ENCODE measurements at places on chromosomes 3 and 15.

DNA sequence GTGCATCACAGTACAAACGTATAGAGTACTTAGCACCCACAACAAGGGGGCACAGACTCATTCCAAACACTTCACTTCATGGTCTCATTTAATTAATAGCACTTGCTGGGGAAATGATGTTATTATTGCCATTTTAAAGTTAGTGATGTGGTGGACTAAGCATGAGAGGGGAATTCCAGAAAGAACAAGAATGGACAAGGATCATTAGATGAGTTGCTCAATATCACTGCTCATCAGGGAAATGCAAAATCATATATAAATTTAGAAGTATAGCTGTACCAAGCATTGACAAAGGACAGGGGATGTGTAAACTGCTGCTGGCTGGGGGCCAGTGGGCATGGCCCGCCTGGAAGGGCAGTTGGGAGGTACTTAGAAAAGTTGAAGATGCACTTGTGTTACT, 14.6 kb downstream of the PRR20G start:
- no peak for DNase-seq

DNA sequence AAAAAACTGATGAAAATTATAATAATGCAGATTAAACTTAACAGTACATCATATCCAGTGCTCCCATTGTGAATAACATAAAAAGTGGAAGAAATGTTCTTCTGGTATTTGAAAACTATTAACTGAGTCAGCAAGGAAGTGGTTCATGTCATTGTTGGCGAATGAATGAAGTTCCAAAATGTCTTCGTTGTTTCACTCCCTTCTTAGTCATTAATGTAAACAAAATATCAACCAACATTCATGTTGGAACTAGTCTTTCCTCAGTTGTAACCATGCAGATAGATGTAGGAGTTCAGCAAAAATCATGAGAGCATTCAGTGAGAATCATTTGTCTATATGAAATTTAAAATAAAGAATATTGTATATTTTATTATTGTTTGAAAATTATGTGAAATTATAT, 44.1 kb upstream of the ICE2 start:
- no peak for DNase-seq

GRCh38 chr3:194223951-194224350, 88.0 kb downstream of the HES1 start:
- DNase-seq = no peak

DNA sequence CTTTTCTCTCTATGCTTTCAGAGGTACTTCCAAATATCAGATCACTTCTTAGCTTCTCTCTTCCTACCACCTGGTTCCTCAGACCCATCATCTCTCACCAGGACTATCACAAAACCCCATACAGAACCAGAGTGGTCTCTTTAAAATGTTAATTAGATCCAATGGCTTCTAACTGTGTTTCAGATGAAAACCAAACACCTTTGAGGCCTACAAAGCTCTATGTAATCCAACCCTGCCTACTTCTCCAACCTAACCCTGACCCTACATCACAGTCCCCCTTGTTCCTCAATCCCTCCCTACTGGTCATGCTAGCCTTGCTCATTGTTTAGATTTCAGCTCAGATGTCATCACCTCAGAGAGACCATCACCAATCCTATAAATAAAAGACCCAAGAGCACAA, 34.8 kb downstream of the SUMF1 start:
- DNase-seq = no peak

GRCh38 chr3:129387487-129387886, 40.9 kb downstream of the EFCAB12 start:
- no peak for DNase-seq

- no peak for DNase-seq
Measured at GRCh38 chr3:193768070-193768394, 175.0 kb downstream of the OPA1 start.

DNA sequence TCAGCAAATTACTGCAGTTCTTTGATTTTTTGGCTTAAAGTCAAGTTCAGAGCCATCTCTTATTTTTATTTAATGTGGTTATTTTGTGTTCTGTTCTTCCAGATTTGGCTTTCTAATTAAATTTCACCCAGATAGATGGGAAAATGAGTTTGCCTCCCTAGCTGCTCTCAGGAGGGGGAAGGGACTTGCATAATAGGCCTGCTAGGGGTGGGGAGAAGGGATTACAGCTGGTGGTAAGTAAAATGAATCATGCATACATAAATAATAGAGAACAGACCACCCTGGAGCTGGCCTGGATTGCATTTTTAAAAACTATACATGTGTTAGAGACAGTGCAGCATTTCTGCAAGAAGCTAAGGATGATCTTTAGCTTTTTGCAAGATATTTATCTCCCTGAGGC, 3.9 kb upstream of the PXYLP1 start:
- no peak for DNase-seq

GRCh38 chr3:169699536-169700050, 36.1 kb upstream of the MECOM start:
- DNase-seq = no peak

DNA sequence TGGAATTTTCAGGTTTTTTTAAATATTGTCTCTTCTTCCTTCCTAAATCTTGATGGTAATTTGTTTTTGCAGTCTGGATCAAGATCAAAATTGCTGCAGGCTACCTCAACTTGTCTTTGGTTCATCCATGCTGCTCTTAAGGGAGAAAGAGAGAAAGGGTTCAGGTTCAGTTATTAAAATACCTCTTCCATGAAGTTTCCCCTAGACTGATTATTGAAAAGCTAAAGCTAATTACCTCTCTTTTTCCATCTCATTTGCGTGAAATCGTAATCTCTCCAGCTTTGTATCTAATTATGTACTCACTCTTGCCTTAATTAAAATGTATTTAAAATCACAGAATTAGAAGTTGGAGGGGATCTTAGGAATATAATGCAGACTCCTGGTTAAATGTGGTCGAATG, 52.7 kb downstream of the SLC28A2 start:
- no peak for DNase-seq

DNA sequence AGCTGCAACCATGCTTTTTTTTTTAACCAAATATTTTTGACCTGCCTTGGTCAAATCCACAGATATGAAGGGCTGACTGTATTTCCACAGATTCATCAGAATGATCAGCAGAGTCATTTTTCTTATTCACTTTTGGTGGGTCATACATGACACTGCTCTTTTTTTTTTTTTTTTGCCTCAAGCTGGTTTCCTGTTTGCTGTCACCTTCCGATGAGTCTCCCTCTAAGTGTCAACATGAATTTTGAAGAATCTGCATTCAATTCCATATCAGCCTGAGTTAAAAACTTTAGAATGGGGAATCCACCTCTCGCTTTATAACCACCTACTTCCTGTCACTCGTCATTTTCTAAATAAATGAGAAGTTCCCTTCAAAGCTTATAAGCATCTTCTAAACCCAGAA, 2.2 kb upstream of the SLC12A8 start:
- no peak for DNase-seq

All from erythroblast (primary cell).